Stimulated activated CD8-positive, alpha-beta memory T cell treated with anti-CD3 and anti-CD28 coated beads, Interleukin-4, amount 100 ng/mL, for 4 hours (primary cell): ENCODE measurements at places on chromosomes 7 and 10.

DNA sequence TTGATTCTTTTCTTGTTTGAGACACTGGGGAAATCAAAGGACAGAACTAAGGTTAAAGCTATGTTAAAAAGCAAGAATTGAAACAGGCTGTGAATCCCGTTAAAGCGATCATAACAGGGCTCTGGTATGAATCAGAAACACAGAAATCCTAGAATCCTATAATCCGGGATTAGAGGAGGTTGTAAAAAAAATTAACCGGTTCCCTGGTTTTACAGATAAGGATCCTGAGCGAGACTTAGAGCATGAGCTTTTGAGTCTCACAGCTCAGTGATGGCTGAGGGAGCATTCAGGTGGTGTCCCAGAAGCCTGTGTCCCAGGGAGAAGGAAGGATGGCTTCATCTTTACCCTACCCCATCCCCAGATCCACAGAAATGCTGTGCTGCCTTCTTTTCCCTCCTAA lies 461.3 kb downstream of the PAXIP1 start:
- DNase-seq = no peak

GRCh38 chr7:128000854-128001265 lies 30.4 kb downstream of the LRRC4 start:
- no peak for DNase-seq

DNA sequence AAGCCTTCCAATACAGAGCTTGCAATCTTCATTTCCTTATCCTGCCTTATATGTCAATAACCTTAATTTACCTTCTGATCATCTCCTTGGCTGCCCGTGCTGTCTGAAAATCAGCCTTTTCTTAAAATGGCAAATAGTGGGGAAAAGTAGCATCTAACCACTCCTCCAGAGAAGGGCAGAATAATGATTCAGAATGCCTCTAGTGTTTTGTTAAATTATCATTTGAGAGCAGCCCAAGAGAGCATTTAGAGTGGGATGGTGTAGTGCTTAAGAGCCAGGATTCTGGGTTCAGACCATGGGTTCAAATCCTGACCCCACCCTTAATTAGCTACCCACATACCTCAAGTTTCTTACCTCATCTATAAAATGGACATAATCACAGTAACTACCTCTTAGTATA lies 4.6 kb upstream of the TMEM139 start:
- no peak for DNase-seq

- DNase-seq = no peak
These were observed 183.5 kb upstream of the HABP2 start for GRCh38 chr10:113369365-113369694.

DNA sequence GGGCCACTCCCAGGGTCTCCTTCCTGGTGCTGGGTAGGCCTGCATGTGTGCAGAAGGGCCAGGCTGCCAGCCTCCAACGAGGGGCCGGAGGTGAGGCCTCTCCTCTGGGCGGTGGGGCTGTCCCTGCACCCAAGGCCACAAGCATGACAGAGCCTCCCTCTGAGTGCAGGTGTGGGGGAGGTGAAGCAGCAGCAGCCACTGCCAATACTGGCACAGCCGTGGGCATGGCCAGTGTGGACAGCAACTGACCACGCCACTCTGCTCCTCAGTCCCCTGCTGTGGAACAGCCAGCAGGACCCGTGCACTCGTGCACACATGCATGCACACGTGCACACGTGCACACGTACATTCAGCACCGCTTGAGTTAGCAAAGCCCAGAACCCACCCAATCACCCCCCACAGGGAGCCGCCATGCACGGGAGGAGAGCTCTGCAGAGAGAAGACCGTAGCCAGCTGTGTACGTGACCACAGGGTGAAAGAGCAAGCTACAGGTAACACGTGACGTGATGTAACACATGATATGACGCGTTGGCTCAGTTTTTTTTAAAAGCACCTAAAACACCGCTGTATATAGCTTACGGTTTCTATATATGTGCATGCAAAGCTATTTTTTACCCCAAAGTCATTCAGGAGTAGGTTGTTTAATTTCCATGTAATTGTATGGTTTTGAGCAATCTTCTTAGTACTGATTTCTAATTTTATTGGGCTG lies 23.1 kb downstream of the PAPOLB start:
- DNase-seq = no peak

DNA sequence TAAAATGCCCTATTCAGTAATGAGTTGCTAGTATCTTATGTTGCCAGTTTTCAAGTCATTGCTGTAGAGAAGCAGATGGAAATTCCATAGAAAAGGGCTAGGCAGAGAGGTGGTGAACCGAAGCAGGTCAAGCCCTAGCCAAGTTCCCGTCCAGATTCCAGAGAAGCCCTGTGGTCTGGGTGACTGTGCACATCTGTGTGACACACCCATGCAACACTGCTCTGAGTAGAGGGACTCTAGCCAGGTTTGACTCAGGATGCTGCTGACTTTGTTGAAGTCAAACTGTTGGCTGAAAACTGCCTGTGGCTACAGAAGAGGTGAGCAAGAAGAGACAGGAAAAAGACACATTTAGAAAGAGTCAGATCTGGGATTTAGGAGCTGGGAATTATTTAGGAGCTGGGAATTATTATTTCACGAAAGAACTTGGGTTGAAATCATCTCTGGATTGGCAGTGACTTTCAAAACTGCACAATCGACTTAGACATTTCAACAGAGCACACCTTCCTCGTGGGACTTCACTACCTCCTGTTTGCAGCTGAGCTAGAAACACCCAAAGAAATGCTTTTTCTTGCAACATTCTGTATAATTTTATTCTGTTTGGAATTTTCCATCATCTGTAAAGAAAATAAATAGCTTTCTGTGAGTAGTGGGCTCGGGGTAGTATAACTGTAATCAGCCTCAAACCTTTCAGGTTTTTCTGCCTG lies 149.1 kb upstream of the PRKCQ start:
- no peak for DNase-seq

DNA sequence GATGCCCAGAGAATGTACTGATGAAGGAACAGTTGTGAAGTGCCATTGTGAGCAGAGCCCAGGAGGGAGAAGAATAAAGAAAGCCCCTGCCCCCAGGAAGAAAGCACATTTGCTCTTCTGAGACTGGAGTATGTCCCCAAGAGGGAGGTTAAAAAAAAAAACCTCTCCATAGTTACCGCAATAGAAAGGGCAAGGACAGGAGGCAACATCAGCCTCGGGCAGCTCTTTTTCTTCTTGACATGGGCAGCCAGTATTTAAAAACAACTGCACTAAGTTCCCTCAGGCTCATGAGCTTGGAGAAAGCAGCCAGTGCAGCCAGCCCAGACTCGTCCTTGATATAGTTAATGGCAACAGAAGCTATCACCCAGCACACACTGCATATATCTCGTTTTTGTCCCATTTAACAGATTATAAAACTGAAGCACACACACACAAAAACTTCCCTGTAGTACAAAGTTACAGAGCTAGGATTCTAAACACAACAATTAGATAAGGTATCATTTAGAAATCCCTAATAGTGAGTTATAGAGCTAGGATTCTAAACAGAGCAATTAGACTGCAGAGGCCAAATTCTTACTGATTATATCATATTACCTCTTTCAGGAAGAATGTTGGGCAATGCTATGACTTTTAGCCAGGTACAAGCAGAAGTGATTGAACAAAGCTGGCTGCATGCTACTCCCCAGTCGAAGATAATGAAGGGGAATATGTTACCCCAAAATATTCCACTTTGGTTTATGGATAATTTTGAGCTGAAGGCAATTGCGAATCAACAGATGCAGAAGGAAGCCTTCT lies 823.5 kb downstream of the GRID1 start:
- DNase-seq = no peak

- DNase-seq = no peak
These were observed 5.5 kb downstream of the CREB3L2 start for GRCh38 chr7:137996386-137996851.

- no peak for DNase-seq
These were observed 197.6 kb upstream of the ZNF32 start for GRCh38 chr10:43846187-43846680.

DNA sequence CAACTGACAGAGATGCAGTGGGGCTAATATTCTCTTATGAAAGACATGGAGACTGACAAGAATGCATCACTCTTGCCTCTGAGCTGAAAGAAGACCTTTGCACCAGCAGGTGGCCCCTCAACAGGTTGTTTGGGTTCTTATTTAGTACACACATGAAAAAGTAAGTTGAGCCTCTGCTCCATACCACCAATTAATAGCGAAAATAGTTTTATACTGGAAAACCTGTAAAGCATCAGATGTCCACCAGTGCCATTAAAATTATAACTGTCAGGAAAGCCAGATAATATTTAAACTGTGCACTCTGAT lies 26.3 kb upstream of the FAM13C start:
- DNase-seq = no peak

DNA sequence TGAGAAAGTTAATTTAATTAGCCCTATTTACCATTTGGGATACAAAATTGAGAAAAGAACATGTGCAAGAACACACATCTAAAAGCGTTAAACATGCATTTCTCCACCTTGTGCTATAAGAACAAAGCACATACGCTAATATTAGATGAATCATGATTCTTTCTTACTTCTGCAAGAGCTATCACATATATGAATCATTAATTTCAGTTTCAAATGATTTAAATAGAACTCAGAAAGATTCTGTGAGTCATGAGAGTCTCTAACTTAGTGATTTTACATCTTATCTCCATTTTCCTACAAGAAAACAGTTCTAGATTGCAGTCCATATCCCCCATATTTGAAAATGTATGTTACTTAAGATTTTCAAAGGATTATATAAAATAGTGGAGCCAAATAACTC lies 173.9 kb downstream of the RNLS start:
- DNase-seq = no peak

- no peak for DNase-seq
These were observed 62.8 kb downstream of the CFAP46 start for GRCh38 chr10:132879408-132880127.

GRCh38 chr7:134654104-134654775 lies 7.6 kb downstream of the BPGM start:
- DNase-seq = no peak

- DNase-seq = no peak
These were observed 40.0 kb downstream of the CDK1 start for GRCh38 chr10:60818134-60818770.

GRCh38 chr7:1623810-1624209 lies 46.3 kb upstream of the ELFN1 start:
- DNase-seq = no peak

GRCh38 chr7:37815671-37816371 lies 32.6 kb upstream of the NME8 start:
- no peak for DNase-seq

- no peak for DNase-seq
These were observed 351.7 kb upstream of the C7orf33 start for GRCh38 chr7:148238761-148239325.

DNA sequence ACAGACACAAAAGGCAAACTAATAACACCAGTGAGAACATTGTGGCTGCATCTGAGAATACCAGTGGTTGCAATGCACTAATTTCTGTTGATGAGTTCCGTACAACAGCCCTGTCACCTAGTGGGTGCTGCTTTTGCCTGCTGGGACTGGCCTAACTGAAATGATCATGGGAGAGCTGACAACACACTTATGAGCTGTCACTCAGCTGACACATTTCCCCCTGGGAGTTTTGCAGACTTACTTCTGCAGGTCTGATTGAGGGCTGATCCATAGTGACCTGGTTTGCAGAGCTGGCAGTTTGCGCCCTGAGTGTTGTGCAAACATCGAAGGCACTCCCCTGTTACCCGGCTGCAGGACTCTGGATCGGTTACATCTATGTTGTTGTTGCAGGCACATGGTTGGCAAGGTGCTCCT lies 60.6 kb upstream of the LAMB1 start:
- no peak for DNase-seq

- DNase-seq = no peak
These were observed 37.6 kb downstream of the SGMS1 start for GRCh38 chr10:50585921-50586739.

- no peak for DNase-seq
These were observed 19.3 kb downstream of the NEURL1 start for GRCh38 chr10:103512591-103513379.

GRCh38 chr7:142454862-142455261 lies 197.0 kb upstream of the PRSS58 start:
- no peak for DNase-seq

- DNase-seq = no peak
These were observed 249.9 kb downstream of the RNLS start for GRCh38 chr10:88333248-88333630.

DNA sequence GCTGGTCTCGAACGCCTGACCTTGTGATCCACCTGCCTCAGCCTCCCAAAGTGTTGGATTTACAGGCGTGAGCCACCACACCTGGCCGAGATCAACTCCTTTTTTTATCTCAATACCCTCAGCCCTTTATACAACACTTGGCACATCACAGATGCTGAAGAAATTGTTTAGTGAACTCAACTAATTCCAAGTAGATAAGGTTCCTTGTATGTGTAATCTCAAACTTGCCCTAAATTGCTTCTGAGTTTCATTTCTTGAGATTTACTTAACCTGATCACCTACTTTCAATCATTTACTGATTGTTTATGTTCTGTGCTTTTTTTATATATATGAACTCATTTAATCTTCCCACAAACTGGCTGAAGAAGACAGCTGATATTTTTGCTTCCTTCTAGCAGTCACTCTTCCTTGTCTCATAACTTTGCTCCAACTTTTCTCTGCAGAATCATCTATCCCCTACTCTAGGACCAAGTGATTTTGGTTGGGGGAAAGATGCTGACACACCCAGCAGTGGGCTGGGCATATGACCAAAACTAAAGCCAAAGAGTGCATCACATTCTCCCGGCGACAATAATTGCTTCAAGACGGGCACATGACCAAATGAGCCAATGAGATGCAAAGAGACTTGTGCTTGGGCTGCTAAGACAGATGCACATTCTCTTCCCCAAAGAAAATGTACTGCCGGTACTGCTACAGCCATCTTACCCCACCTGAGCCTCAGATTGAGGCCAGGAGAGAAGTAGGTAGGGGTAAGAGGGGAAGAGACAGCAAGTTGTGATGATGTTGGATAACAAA lies 40.3 kb upstream of the ARID5B start:
- no peak for DNase-seq

GRCh38 chr7:24826662-24827020 lies 69.4 kb upstream of the GSDME start:
- no peak for DNase-seq
